ENCODE measurements at places on chromosomes 7 and 10.

- H3K27me3 ChIP-seq: no peaks in the 10 kb centered on the region
- H3K27ac ChIP-seq: no peak overlapping the region
- H3K36me3 ChIP-seq: no peaks in the 10 kb centered on the region
- H3K4me3 ChIP-seq: no peak overlapping the region
- no peaks in the 10 kb centered on the region for H3K4me1 ChIP-seq
These were observed 408.1 kb downstream of the AUTS2 start for GRCh38 chr7:70006261-70006920.

DNA sequence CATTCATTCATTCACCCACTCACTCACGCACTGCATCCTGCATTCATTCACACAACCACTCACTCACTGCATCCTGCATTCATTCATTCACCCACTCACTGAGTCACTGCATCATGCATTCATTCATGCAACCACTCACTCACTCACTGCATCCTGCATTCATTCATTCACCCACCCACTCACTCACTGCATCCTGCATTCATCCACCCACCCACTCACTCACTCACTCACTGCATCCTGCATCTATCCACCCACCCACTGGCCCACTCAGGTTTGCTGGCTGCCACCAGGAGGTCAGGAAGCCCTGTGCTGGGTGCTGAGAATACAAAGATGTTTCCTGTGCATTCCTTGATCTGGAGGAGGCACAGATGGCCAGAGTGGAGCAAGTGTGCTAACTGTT, 2.3 kb upstream of the SNX8 start:
- no peaks in the 10 kb centered on the region for H3K27me3 ChIP-seq
- H3K4me1 ChIP-seq: no peaks in the 10 kb centered on the region
- DNase-seq: no peak
- H3K36me3 ChIP-seq: no peaks in the 10 kb centered on the region
- no peak overlapping the region for H3K27ac ChIP-seq

- H3K4me1 ChIP-seq: peaks cover 12% of the 10 kb centered on the region
- peak; percentile 61 for DNase-seq
- H3K27me3 ChIP-seq: no peaks in the 10 kb centered on the region
- H3K27ac ChIP-seq: peak overlapping the region; percentile 86
These were observed 2.4 kb upstream of the ARID5B start for GRCh38 chr10:61899069-61899531.

- no peak overlapping the region for H3K4me3 ChIP-seq
- no peak for DNase-seq
- H3K4me1 ChIP-seq: no peaks in the 10 kb centered on the region
These were observed 37.1 kb upstream of the EZH2 start for GRCh38 chr7:148921189-148921588.

DNA sequence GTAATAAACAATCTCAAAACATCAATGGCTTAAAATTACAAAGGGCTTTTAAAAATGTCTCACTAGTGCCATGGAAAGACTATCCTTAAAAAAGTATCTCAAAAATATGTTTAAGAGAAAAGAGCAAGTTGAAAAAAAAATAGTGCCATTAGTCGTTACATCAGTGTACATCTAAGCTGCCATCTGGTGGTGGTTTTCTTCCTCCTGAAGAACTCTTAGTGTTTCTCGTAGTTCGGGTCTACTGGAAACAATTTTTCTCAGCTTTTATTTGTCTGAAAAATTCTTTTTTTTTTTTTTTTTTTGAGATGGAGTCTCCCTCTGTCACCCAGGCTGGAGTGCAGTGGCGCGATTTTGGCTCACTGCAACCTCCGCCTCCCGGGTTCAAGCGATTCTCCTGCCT, 5.9 kb upstream of the GARIN1A start:
- H3K36me3 ChIP-seq: no peaks in the 10 kb centered on the region
- no peak overlapping the region for H3K4me3 ChIP-seq
- no peak overlapping the region for H3K27ac ChIP-seq
- no peaks in the 10 kb centered on the region for H3K27me3 ChIP-seq
